Chondrocyte (in vitro differentiated cells): ENCODE measurements at places on chromosomes 12 and 14.

- no peaks in the 10 kb centered on the region for H3K27me3 ChIP-seq
- H3K27ac ChIP-seq = no peak overlapping the region
- H3K4me1 ChIP-seq = peaks cover 4% of the 10 kb centered on the region
- H3K4me3 ChIP-seq = no peak overlapping the region
- no peak for DNase-seq
Observed at GRCh38 chr12:59636945-59637691, 41.3 kb downstream of the SLC16A7 start.

- peaks cover 26% of the 10 kb centered on the region for H3K4me1 ChIP-seq
- peak overlapping the region; percentile 87 for H3K27ac ChIP-seq
- H3K27me3 ChIP-seq = no peaks in the 10 kb centered on the region
- no peak overlapping the region for H3K4me3 ChIP-seq
Observed at GRCh38 chr14:61498303-61498702, 176.9 kb downstream of the PRKCH start.

GRCh38 chr12:45601390-45601789, 128.1 kb upstream of the ARID2 start:
- H3K36me3 ChIP-seq = peaks cover 11% of the 10 kb centered on the region
- no peak overlapping the region for H3K27ac ChIP-seq
- H3K4me3 ChIP-seq = no peak overlapping the region
- H3K27me3 ChIP-seq = no peaks in the 10 kb centered on the region
- no peak for DNase-seq

GRCh38 chr12:13799574-13799973, 181.8 kb downstream of the GRIN2B start:
- no peaks in the 10 kb centered on the region for H3K27me3 ChIP-seq
- DNase-seq = no peak
- H3K4me1 ChIP-seq = no peaks in the 10 kb centered on the region
- H3K36me3 ChIP-seq = no peaks in the 10 kb centered on the region
- no peak overlapping the region for H3K4me3 ChIP-seq

- peaks cover 19% of the 10 kb centered on the region for H3K27me3 ChIP-seq
- DNase-seq = no peak
- H3K36me3 ChIP-seq = no peaks in the 10 kb centered on the region
- H3K27ac ChIP-seq = no peak overlapping the region
- no peak overlapping the region for H3K4me3 ChIP-seq
Observed at GRCh38 chr12:59298296-59298695, 297.5 kb upstream of the SLC16A7 start.

GRCh38 chr14:32602699-32603098, 273.6 kb downstream of the AKAP6 start:
- no peaks in the 10 kb centered on the region for H3K36me3 ChIP-seq
- H3K27me3 ChIP-seq = no peaks in the 10 kb centered on the region
- H3K27ac ChIP-seq = no peak overlapping the region
- H3K4me1 ChIP-seq = peaks cover 9% of the 10 kb centered on the region

- H3K4me3 ChIP-seq = no peak overlapping the region
- H3K27me3 ChIP-seq = peaks cover 5% of the 10 kb centered on the region
- no peak overlapping the region for H3K27ac ChIP-seq
- no peak for DNase-seq
- no peaks in the 10 kb centered on the region for H3K36me3 ChIP-seq
Observed at GRCh38 chr14:93675651-93676050, 112.6 kb downstream of the PRIMA1 start.

GRCh38 chr12:56682323-56682722, 5.8 kb downstream of the PTGES3 start:
- peaks cover 32% of the 10 kb centered on the region for H3K4me1 ChIP-seq
- peak overlapping the region; percentile 5 for H3K27ac ChIP-seq
- no peak overlapping the region for H3K4me3 ChIP-seq
- DNase-seq = peak; percentile 26

GRCh38 chr14:75283162-75283832, 4.7 kb downstream of the FOS start:
- H3K27ac ChIP-seq = no peak overlapping the region
- no peak for DNase-seq
- H3K36me3 ChIP-seq = peaks cover 19% of the 10 kb centered on the region
- no peak overlapping the region for H3K4me3 ChIP-seq

DNA sequence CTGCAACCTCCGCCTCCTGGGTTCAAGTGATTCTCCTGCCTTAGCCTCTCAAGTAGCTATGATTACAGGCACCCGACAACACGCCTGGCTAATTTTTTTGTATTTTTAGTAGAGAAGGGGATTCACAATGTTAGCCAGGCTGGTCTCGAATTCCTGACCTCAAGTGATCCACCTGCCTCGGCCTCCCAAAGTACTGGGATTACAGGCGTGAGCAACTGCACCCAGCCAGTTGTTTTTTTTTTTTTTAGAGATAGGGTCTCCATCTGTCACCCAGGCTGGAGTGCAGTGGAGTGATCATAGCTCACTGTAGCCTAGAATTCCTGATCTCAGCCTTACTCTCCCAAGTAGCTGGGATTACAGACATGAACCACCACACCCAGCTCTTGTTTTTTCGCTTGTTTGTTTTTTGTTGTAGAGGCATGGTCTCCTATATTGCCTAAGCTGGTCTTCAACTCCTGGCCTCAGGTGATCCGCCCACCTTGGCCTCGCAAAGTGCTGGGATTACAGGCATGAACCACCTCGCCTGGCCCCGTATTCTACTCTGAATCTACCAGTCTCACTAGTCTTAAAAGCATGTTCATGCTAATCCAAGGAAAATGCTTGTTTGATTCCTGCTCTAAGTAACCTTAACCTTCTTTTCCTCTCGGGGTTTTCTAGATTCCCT, 31.7 kb upstream of the STRN3 start:
- H3K27ac ChIP-seq = no peak overlapping the region
- peaks cover 6% of the 10 kb centered on the region for H3K4me1 ChIP-seq
- H3K4me3 ChIP-seq = no peak overlapping the region
- no peaks in the 10 kb centered on the region for H3K27me3 ChIP-seq
- DNase-seq = no peak

DNA sequence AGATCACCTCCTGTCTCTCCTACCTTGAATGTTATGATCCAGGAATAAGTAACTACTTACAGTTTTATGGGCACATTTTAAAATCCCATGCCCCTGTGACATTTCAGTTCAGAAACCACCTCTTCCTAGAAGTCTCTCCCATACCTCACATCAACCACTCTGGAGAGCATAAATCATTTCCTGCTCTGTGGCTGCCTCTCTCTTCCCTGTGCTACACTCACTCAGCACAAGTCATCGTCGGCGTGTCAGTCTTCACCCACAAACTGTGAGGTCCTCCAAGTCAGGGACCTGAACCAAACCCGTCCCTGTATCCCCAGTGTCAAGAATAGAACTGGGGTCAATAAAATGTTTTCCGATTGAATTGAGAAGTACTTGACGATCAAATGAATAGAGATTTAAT, 863.3 kb downstream of the BCL11B start:
- no peak overlapping the region for H3K27ac ChIP-seq
- no peaks in the 10 kb centered on the region for H3K36me3 ChIP-seq
- H3K4me3 ChIP-seq = no peak overlapping the region
- H3K27me3 ChIP-seq = no peaks in the 10 kb centered on the region

- no peaks in the 10 kb centered on the region for H3K36me3 ChIP-seq
- DNase-seq = peak; percentile 78
- no peak overlapping the region for H3K4me3 ChIP-seq
- peaks cover 3% of the 10 kb centered on the region for H3K27me3 ChIP-seq
- H3K4me1 ChIP-seq = no peaks in the 10 kb centered on the region
Observed at GRCh38 chr14:104389326-104390220, 190.0 kb upstream of the C14orf180 start.

GRCh38 chr12:132040906-132041606, 91.3 kb downstream of the EP400 start:
- no peak for DNase-seq
- H3K27me3 ChIP-seq = no peaks in the 10 kb centered on the region
- H3K27ac ChIP-seq = no peak overlapping the region
- peaks cover 1% of the 10 kb centered on the region for H3K4me1 ChIP-seq
- no peak overlapping the region for H3K4me3 ChIP-seq

GRCh38 chr12:60172266-60173211, 576.7 kb downstream of the SLC16A7 start:
- H3K4me1 ChIP-seq = peaks cover 21% of the 10 kb centered on the region
- no peak for DNase-seq
- no peak overlapping the region for H3K4me3 ChIP-seq
- H3K27ac ChIP-seq = no peak overlapping the region
- no peaks in the 10 kb centered on the region for H3K36me3 ChIP-seq
- H3K27me3 ChIP-seq = peaks cover 3% of the 10 kb centered on the region

DNA sequence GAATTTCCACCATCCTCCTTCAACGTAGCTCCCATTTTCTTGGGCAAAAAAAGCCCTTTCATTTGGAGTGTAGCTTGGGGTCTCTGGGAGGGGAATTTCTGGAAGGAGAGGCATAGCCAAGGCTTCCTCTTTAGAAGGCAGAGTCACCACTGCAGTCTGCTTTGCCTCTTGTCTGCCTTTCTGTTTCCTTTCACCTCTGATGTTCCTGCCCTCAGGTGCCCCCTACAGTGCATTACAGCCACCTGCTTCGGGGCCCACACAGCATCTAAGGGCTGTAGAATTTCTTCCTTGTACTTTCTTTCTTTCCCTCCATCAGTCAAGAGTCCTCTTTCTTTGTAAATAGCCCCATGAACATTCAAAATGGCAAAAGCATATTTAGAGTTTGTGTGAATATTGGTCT, 1313.9 kb downstream of the TMEM121 start:
- no peak overlapping the region for H3K4me3 ChIP-seq
- H3K27ac ChIP-seq = no peak overlapping the region
- no peaks in the 10 kb centered on the region for H3K4me1 ChIP-seq
- no peaks in the 10 kb centered on the region for H3K36me3 ChIP-seq
- DNase-seq = no peak

DNA sequence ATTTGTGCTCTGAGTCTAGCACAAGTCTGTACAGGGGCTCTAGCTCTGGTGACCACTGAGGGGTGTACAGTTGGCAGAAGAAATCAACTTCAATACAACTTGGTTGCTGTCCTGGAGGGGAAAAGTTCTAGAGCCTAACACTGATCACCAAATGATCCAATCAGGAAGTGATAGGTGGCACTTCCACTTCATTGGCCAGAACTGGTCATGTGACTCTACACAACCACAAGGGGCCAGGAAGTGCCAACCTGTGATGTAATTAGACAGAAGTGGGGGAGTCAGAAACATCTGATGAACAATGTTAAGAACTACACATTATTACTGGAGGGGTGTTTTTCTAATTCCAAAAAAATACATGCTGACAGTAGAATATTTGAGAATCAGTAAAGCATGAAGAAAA, 401.6 kb downstream of the VRK1 start:
- H3K27me3 ChIP-seq = peaks cover 5% of the 10 kb centered on the region
- no peak for DNase-seq
- H3K36me3 ChIP-seq = peaks cover 1% of the 10 kb centered on the region
- no peak overlapping the region for H3K27ac ChIP-seq
- no peak overlapping the region for H3K4me3 ChIP-seq
- no peaks in the 10 kb centered on the region for H3K4me1 ChIP-seq

DNA sequence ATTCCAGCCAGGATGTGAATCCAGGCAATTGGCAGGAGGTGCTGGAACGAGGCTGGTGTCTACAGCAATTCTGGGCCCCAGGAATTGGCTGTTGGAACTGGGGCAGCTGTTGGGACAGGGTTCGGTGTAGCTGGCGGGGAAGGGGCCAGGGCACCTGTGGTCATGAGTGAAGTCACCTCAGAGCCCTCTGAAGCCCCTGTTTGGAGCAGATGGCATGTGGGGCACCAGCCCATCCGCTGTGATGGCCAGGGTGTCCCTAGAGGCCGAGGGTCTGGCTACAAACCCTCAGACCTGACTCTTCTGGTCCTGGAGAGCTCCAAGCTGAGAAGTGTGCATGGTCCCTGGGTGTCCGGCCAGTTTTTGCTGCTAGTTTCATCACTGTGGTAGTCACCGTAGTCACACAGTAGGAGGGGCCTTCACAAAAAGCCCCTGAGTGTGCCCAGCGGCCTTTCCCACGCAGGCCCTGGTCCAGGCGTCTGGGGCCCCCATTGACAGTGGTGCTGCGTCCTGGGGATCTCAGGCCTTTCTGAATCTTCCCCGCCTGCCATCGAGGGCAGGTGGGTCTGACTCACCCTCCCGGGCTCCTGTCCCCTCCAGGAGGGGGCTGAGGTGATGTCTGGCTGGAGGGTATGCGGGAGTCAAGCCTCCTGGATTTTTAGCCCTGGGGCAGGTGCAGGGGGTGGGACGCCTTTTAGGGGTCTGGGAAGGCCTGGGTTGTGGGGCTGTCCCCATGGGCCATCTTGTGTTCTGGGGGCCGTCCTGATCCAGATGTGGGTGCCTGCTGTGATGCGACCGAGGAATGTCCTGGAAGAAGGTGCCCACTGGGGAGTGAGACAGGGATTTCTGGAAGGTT, 368.0 kb downstream of the TMEM121 start:
- H3K27ac ChIP-seq = no peak overlapping the region
- no peaks in the 10 kb centered on the region for H3K27me3 ChIP-seq
- H3K36me3 ChIP-seq = no peaks in the 10 kb centered on the region
- H3K4me1 ChIP-seq = no peaks in the 10 kb centered on the region
- H3K4me3 ChIP-seq = no peak overlapping the region
